ENCODE measurements at places on chromosomes 6 and 20.

- no peak for DNase-seq
Observed at GRCh38 chr6:38593998-38594665, 45.6 kb downstream of the BTBD9 start.

DNA sequence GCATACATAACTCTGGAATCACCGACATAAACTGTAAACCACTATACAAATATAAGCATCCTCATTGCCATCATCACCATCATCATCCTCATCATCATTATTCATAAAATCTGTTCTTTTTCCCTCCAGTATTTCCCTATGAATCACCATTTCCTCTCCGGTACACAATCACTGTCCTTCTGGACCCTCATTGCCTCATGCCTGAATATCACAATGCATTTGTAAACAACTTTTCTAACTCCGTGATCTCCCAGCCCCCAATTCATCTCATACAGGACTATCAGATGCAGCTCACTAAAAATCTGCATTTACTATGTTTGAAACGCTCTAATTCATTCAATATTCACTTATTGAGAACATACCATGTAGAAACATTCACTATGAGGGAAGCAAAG is 339.7 kb downstream of the TBC1D32 start:
- DNase-seq, result no peak

GRCh38 chr6:26202201-26202611 is 115.0 kb downstream of the HFE start:
- no peak for DNase-seq

GRCh38 chr6:125258651-125259353 is 43.0 kb downstream of the HDDC2 start:
- DNase-seq, result no peak

DNA sequence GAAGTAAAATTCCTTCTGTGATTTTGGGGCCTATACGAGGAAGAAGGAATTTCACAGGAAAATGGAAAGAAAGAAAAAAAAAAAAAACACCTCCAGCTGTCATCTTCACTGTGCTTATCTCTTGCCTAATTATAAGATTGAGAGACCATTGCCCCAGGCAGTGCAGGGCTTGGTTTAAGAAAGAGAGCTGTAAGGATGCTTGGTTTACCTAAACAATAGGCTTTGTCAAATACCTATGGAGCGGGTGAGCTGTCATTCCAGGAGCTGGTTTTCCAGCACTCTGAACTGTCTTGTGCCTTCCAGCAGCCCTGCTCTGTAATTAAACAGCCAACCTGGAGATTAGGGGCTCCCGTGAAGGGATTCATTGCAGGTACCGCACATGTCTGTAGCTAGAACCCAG is 137.8 kb downstream of the EDN3 start:
- DNase-seq, result no peak

DNA sequence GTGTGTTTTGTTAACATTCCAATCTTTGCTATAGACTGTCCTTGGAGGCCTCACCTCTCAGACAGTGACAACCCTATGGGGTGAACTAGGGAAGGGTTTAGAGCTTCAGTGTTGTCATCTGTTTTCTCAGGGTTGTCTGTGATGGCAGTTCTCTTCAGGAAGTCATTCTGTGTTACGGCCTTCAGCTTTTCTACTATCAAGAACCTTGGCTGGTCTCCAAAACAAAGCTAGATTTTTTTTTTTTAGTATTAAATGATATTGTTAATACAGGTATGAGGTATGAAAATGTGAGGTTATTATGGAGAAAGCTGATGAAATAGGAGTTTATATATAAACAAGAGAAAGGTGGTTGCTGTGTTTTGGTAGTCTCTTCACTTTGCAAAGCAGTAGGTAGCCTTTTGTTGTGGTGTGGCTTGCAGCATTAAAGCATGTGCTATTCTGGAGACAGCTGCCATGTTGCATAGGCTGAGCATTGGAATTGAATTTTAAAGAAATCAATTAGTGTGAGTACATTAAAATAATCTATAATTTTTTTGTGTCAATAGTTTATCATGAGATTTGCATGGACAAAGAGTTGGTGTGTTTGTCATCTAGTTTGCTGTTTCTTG is 162.6 kb downstream of the CARMIL1 start:
- DNase-seq, result no peak

GRCh38 chr20:11103866-11104265 is 430.1 kb upstream of the JAG1 start:
- DNase-seq, result no peak

- DNase-seq, result no peak
Observed at GRCh38 chr20:44746367-44747165, 901 bp downstream of the KCNK15 start.

- no peak for DNase-seq
Observed at GRCh38 chr6:137602313-137603197, 108.4 kb upstream of the OLIG3 start.

- no peak for DNase-seq
Observed at GRCh38 chr20:10381477-10381876, 52.5 kb downstream of the MKKS start.

- no peak for DNase-seq
Observed at GRCh38 chr6:26094036-26094435, 6.8 kb downstream of the HFE start.

GRCh38 chr6:41799559-41799911 is 12.0 kb downstream of the TOMM6 start:
- DNase-seq, result no peak

DNA sequence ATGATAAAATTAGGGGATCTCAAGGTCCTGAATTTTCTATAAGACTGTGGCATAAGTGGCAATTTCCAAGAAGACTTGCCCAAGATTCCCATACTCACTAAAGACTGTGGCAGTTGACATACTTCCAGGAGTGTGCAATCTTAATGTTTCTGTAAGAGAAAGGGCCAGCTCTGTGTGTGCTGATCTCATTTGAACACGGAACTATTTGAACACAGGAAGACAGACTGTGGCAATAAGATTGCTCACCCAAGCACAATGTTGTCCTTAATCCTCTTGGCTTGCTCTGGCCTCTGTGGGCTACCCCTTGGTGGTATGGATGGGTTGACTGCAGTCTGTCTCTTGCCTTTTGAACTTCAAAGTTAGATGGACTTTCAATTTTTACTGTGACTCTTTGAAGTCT is 151.4 kb downstream of the PHF3 start:
- DNase-seq, result no peak

GRCh38 chr20:32231847-32232246 is 24.2 kb downstream of the POFUT1 start:
- no peak for DNase-seq

DNA sequence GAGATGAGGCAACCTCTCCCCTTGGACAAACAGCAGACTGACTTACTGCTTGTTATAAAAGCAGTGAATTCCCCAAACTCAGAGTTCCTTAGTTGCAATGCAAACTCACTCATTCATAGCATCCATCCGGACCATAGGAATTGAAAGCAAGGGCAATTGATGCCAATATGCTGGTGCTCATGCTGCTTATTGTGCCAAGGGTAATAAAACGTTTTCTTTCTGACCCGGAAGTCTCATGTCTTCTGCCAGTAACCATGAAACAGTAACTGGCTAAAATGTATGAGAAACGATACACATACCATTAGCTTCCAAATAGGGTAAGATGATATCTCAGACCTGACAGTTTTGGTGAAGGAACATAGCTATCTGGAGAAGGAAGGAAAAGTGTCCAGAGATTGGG is 18.1 kb downstream of the PRKN start:
- DNase-seq, result no peak

GRCh38 chr6:98909236-98909635 is 38.5 kb downstream of the FBXL4 start:
- no peak for DNase-seq

- no peak for DNase-seq
Observed at GRCh38 chr6:87104667-87105066, 9.8 kb upstream of the CGA start.

DNA sequence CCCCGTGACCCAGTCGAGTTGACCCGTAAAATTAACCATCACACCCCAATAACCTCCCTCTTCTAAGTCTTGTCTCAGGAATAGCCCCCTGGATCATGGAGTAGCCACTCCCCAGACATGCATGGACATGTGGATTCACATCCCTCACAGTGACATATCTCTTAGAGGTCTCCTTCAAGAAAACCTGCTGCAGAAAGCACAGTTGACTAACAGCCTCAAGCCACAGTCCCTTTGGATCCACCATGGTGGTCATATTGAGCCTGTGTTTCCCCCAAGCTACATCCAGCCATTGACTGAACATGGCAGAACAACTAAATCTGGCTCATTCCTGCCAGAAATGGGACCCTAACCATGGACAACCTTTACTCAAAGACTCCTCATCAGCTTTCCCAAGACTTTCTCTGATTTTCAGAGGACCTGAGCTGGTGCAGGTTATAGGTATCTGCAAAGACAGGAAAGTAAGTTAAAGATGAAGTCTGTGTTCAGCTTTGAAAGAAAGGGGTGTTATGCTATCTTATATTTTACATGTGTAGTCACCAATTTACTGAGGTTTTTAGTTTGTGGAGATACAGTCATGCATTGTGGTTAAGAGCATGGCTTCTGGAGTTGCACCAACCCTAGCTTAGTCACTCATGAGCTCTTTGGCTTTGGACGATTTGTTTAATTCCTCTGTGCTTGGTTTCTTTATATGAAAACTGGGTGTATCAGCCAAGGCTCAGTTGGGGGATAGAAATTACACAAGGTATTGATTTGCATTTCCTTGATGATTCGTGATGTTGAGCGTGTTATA is 219.1 kb downstream of the MYLK4 start:
- DNase-seq, result peak; percentile 78

DNA sequence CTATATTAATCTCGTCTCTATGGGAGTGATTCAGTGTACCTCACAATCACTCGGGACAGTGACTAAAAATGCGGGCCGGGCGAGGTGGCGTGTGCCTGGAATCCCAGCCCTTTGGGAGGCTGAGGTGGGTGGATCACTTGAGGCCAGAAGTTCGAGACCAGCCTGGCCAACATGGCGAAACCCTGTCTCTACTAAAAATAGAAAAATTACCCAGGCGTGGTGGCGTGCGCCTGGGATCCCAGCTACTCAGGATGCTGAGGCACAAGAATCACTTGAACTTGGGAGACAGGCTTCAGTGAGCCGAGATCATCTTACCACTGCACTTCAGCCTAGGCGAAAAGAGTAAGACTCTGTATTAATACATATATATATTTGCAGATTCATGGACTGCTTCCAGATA is 17.4 kb downstream of the POPDC3 start:
- DNase-seq, result no peak

DNA sequence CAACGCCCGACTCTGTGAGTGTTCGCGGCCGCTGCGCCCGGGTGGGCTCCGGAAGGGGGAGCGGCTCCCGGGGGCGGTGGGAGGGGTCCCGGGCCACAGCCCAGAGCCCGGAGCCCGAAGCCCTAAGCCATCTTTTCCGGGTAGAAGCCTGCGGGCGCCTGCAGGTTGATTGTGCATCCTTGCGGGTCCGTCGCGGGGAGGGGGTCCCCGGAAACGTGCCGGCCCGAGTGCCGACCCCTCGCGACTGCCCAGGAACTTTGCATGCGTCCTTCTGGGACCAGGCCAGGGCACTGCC is 413 bp downstream of the PTPRA start:
- no peak for DNase-seq

DNA sequence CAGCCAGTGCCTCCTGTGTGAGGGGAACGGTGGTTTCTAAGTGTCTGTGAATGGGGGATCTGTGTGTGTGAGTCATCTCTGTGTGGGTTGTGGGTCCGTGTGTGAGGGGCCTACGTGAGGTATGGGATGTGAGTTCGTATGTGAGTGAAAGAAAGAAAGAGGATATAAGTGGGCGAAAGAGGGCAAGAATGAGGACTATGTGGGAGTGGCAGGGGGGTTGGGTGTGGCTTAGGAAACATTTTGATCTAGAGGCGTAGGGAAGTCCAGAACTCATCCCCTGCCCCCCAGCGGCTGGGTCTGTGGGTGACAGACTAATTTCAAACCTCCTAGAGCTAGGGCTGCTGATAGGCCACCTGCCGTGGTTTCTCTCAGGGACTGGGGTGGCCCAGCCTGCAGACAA is 35.5 kb downstream of the DHX35 start:
- DNase-seq, result no peak

DNA sequence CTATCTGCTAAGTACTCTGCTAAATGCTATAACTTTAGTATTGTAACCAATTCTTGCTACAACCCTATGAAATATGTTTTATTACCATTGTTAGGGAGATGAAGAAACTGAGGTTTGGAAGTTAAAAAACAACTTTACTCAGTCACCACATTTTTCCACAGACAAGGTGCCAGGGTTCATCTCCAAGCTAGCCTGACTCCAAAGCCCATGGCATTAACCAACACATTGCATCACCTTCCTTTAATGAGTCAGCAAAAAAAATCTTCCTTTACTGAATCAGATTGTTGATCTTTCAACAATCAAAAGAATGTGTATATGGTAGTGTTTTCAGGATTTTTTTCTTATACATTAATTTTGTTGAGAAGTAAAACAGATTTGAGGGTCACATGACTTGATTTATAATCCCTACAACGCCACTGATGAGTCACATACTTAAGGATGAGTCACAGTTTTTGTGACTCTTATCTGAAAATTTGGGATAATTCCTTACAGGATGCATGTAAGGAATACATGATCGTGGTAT is 41.5 kb downstream of the MAN1A1 start:
- no peak for DNase-seq

DNA sequence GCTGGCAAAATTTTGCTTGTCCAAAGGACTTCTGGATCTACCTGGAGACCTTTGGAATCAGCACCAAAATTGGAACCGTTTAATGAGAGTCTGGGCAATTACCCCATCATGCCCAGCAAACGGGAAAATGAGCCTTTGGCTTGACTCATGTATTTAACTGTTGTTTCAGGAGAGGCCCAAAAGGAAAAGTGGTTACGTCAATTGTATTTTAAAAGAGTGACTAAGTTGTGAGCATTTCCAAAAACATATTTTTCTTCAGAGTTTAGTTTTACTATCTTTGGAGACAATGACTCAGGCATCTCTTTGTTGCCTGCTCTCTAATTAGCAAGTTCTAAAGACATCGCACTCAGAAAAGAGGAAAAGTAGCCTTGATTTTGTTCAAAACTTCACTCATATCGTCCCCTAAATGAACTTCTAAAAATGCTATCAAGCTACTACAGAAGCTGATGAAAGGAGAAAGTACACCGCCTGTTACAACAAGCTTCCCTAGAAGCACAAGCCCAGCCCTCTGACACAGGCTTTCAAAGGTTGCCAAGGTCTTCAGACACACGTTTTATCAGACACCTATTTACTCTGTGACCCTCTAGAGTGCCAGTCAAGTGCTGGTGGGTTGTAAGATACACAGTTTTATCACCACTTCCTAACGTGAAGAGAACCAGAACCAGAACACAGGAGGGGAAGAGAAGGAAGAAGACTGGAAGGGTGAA is 146.2 kb downstream of the TBX18 start:
- DNase-seq, result peak; percentile 50

DNA sequence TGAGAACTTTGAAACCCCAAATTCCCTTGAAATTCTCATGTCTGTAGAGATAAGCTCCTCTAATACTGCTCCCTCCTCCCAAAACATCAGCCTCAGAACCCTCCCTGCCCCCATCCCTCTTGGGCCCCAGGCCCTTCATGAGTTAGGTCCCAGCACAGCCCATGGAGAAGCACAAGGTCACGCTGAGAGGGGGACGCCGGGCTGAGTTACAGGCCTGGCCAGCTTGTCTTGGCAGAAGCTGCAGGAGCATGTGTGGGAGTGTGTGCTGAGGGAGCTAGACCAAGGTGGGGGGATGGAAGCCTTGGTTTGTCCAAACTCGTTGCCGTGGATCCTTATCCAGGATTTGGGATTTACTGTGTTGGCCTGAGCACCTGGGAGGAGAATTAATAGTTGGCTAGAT is 8.5 kb upstream of the PTCRA start:
- no peak for DNase-seq

GRCh38 chr6:25834950-25835349 is 3.1 kb upstream of the SLC17A1 start:
- DNase-seq, result no peak
